ENCODE measurements at places on chromosomes 13 and 19.

- no peak for DNase-seq
These were observed 67.8 kb downstream of the FGF9 start for GRCh38 chr13:21738630-21739029.

- no peak for DNase-seq
These were observed 89.7 kb downstream of the RAB20 start for GRCh38 chr13:110471833-110472162.

- no peak for DNase-seq
These were observed 319 bp downstream of the FRY start for GRCh38 chr13:32031815-32032370.

GRCh38 chr13:48602296-48603016, 51.3 kb upstream of the CYSLTR2 start:
- no peak for DNase-seq

- no peak for DNase-seq
These were observed 278.7 kb downstream of the DIAPH3 start for GRCh38 chr13:59885076-59885475.

- no peak for DNase-seq
These were observed 137.9 kb upstream of the DACH1 start for GRCh38 chr13:72004784-72005374.

DNA sequence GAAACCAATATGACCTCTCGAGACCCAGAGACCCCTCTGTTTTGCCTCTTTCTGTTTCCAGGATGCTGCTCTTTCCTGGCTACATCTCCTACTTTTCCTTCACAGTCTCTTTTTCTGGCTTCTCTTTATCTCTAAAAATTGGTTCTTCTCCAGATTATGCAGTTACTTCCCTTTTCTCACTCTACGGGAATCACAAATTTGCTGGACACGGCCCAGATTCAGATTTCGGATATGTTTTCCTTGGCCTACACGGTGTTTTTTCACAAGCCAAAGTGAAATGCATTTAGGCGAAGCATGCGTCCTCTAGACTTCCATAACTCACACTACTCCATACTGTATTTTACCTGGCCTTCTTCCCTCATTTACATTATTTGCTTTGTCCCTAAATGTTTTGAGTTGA, 214.7 kb upstream of the MIR17HG start:
- DNase-seq: no peak

- DNase-seq: no peak
These were observed 28.4 kb upstream of the ENOX1 start for GRCh38 chr13:43815204-43815603.

DNA sequence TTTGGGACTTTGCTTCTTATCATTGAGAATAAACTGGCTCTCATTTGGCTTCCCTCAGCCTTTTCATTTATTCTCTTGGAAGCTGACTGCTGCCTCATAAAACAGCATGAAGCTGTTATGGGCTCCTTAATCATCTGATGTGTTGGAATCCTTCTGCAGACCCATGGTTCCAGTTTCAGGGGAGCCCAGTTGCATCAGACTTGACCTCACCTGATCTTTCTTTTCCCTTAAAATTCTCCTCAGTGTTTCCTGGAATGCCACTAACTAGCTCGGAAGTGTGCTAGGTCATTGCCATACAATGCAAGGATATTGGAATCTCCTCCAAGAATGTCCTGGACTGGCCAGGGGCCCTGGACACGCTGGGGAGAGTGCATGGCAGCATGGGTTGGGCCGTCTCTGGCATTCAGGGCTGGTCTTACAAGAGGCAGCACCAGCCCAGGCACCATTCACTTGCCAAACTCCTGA, 158.7 kb downstream of the FLT1 start:
- no peak for DNase-seq

DNA sequence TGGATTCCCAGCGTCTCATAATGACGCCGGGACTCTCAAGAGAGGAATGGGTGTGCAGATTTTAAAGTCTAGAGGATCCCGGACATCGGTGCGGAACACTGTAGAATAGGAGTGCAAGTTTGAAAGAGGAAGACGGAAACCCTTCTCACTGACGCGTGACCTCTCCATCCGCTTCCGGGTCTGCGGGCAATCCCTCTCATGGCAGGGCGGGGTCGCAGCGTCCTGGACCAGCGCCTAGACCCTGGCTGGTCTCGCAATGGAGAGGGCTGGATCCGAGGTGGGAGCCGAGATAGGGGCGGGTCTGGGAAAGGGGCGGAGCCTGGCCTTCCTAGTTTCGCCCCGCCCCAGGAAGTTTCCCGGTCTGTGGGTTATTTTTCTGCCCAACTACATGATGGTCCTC, 4.6 kb upstream of the ZNF845 start:
- no peak for DNase-seq

GRCh38 chr19:55461974-55462626, 658 bp upstream of the ISOC2 start:
- DNase-seq: no peak

DNA sequence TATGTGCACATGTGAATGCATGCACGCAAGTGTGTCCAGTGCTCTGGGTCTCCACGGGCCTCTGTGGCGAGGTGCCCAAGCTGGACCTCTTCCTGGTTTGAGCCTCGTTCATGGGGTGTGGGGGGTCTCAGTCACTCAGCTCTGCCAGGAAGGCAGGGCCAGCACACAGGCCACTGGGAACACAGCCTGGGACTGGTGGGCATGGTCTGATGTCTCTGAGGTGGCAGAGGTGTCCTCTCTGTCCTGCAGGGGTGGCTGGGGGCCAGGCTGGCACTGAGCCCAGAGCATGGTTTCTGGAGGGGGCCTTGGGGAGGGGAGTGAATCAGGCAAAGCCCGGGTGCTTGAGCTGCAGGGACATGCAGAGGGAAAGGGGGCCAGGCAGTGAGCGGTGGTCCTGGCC, 9.4 kb downstream of the LRP3 start:
- DNase-seq: no peak

DNA sequence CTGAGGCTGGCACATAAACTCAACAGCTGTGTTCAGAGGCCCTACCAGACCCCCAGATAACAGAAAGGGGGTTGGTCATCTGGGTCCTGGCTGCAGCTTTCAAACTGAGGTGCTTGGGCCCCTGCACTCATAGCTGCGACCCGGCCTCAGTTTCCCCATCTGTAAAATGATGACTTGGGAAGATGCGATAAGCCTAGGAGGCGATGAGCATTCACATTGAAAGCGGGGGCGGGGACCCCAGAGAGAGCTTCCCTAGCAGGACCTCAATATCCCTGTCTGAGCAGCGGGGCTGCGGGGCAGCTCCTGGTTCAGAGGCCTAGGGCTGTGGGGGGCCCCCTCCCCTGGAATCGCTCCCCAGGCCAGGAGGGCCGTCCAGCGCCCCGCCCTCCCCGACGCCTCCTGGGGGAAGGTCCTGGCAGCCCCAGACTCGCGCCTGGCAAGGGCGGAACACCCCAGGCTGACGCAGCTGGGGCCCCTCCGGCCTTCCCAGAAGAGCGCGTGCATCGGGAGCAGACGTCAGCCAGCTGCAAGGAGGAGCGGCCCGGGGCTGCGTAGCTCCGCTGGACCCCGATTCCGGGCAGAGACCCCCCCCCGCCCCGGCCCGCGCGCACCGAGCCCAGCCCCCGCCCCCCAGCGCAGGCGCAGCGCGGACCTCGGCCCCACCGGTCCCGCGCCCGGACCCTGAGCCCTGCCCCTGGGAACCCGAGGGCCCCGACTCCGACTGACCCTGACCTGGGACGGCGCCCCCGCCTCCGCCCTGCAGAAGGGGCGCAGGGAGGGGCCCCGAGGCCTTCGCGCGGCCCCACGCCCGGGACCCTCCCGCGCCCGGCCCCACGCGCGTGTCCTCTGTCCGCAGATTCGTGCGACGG, 3.5 kb downstream of the FSTL3 start:
- DNase-seq: no peak

GRCh38 chr13:24230428-24231072, 70.0 kb downstream of the SPATA13 start:
- no peak for DNase-seq

- DNase-seq: no peak
These were observed 27.6 kb upstream of the ATXN8OS start for GRCh38 chr13:70080012-70080411.

DNA sequence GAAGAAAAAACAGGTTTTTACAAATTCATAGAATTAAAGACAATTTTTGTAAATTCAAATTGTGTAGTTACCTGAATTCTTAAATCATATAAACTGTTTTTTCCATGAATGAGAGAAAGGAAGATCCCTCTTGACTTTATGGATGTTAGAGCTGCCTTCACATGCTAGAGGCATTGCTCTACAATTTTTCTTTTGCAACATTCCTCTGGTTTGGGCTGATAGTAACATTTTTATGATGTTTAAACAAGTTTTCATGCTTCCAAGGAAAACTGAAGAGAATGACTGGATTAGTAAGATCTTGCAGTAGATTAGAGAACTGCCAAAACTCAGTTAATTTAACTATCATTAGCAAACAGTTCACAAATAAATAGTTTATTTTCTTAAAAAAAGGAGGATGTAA, 250.6 kb downstream of the GPC6 start:
- no peak for DNase-seq

DNA sequence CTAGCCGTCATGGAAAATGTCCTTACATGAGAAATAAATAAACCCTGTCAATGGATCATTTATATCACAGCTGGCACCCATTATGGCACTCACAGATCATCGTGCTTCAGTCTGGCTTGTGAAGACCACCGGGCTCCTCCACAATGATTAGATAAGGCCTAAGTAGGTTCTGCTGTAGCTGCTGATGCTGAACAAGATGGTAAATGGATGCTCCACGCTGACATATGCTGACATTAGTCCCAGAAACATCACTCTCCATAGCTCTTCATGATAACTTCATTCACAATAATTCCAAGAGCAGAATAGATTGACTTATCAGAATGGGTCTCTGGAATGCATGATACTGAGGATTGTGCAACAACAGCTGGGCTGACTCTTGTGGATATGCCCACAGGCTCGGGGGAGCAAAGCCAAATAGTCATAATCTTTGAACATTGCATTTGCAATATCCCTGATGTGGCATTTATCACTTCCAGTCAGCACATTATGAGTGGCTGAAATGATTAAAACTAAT, 63.8 kb upstream of the RXFP2 start:
- no peak for DNase-seq

DNA sequence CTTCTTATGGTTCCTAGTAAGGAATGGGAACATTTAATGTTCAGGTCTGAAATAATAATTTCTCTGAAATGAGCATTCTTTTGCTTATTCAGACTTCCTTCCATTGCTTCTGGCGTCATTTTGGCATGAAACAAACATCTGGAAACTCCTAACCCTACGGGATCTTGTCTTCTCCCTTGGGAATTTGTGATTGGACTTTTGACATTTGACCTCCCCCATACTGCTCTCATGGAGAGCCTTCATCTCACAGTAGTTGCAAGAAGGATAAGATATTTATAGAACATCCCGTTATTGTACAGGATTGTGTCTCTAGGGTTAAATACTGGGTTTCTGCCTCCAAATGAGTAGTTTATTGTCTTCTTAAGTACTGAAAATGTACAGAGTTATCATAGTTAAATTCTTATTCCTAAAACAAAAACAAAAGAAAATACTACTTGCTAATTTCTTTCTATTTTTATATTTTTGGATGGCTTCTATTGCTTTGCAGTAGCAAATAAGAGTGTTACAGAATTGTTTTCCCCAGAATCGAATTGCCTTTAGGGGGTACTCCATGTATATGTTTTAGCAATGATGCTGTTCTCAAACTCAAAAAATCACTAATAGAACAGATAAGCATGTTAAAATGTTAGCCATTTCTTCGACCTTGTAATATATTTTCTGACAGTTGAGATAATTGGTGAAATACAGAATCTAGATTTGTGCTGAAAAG, 366.8 kb downstream of the DLEU7 start:
- DNase-seq: no peak

DNA sequence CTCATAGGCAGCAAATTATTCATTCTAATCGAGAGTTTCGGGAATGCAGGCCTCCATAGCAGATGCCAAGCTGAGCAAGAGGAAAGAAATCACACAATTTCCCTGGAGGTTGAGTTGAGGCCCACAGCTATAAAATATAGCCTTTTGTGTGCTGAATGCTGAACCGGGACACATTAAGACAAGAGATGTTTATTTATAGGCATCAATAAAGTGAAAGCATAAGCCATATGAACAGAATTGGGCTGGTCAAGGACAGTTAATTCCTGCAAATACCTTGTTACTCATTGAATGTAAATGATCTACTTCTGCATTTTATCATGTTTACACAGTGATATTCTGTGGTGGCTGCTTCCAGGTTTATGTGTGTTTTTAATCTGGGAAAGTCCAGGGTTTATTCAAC, 461.7 kb downstream of the KLF12 start:
- DNase-seq: no peak

DNA sequence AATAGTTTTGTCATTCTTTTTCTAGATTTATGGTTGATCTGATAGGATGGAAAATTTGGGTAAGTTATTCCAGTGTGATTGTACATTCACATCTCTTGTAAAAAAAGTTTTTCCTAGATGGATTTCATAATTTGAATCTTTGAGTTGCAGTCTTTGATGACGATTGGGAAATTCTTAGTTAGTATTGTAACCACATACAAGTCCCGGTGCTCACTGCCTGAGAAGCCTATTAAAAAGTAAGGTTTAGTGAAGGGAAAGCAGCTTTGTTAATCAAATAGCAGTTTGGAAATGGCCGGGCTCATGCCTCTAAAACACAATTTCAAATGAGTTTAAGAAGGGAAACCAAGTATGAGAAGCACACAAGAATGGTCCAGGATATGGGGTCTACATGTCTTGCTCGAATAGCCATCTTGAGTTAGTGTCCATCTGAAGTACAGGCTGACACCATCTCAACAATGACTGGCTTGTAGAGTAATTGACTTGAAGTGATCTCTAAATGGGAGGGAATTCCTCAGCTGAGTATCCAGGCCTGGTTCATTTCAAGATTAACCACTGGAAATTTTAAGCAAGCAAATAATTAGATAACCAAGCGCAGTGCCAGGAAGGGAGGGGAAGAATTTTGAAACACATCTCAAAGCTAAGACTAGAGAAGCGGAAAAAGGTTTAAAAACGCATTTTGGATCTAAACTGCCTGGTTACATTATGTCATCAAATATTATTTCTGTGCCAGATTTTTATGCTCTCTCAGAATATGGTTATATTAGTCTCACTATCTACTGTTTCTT, 1145.6 kb upstream of the MIR17HG start:
- DNase-seq: no peak

DNA sequence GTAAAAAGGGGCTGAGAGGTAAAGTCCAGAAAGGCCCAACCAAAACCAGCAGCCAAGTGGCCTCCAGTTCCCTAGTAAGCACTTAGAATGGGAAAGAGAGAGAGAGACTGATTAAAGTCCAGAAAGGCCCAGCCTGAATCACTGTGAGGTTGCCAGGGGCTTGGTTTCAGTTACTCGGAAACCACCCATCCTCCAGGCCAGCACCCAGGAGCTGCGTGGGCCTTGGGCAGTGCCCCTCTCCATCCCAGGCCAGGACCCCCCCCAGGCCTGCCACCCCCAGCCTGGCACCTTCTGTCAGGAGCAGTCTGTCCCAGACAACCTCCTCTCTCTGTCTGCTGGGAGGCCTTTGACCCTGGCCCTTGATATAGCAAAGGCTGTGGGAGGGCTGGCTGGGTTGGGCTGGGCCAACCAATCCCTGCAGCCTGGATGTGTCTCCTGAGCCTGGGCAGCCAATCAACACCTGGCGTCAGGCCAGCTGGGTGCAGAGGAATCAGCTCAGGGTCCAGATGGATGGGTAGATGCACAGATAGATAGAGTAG, at the start of gene CYP4F2:
Gene CYP4F2, minus strand, starts transcription at position 337 of the 539 bp plus-strand sequence. CDS start 463 bp downstream, outside the sequence.
- DNase-seq: no peak

- DNase-seq: no peak
These were observed 171.9 kb downstream of the FOXO1 start for GRCh38 chr13:40494513-40494912.
